GM12864 (cell line): ENCODE measurements at places on chromosomes 3 and 15.

GRCh38 chr3:193982258-193982659 is 153.7 kb upstream of the HES1 start:
- DNase-seq, result no peak

DNA sequence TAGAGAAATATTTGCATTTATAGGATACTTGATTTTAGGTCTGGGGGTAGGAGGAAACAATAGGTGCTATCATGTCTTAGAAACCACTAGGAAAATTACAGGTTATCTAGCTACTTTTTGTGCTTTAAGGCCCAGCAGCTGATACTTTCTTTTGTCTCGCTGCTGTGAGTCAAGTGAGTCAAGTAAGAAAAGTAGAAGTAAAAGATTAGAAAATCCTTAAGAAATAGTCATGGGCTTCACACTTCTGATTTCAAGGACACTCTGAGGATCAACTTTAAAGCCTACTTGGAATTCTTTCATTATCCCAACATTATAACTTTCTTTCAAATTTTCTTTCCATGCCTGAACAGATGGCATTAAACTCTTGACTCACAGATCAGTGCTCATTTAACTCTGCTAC is 95.2 kb upstream of the RBMS3 start:
- DNase-seq, result no peak

DNA sequence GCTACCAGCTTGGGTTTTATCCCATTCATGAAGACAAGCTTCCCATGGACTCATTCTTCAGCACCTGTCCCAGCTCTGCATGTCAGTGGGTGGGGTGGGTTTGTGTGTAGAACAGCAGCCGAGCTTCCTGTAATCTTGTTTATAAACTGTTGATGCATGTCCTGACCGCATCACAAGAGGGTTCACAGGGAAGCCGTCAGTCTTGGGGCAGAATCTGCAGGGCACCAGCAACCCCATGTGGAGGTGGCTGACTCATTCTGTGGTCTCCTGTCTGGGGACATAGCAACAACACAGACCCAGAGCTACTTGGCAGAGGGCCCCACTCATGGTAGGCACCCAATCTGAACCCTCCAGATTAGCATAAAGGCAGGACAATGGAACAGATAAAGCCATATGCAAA is 35.6 kb downstream of the DAPK2 start:
- peak; percentile 90 for DNase-seq

GRCh38 chr15:78291698-78292097 is 7.7 kb downstream of the SKIC8 start:
- no peak for DNase-seq

- no peak for DNase-seq
These were observed 156.0 kb upstream of the MCTP2 start for GRCh38 chr15:94075349-94075748.

DNA sequence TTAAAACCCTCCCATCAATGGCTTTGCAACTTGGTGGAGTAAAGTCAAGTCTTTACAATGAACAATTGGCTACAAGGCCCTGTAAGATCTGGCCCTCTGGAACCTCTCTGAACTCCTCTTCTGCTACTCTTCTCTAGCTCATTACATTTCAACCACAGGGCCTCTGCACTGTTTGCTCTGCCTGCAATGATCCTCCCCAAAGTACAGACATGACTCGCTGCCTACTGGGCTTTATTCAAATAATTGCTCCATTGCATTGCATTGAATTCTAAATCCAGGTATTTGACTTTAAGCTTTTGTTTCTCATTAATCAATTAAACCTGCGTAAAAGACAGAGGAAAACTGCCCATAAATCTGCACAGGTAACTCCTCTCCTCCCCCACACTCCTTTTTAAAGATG is 96.7 kb downstream of the CD47 start:
- DNase-seq, result no peak

DNA sequence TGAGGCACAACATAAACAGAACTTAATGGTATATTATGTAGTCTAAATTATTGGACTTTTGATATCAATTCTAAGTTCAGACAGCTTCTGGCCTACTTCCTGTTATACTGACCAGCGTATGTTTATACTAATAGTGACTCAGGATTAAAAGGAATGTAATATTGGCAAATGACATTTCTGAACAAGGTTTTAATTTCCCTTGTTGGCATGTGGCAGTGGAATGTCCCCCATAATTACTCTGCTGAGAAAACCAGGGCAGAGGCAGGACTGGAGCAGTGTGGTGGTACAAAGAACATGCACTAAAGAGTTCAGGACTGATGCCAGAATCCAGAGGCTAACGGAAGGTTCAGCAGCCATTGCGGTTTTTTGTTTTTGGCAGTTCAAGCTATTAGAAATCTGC is 184.0 kb downstream of the KCNAB1 start:
- DNase-seq, result no peak

DNA sequence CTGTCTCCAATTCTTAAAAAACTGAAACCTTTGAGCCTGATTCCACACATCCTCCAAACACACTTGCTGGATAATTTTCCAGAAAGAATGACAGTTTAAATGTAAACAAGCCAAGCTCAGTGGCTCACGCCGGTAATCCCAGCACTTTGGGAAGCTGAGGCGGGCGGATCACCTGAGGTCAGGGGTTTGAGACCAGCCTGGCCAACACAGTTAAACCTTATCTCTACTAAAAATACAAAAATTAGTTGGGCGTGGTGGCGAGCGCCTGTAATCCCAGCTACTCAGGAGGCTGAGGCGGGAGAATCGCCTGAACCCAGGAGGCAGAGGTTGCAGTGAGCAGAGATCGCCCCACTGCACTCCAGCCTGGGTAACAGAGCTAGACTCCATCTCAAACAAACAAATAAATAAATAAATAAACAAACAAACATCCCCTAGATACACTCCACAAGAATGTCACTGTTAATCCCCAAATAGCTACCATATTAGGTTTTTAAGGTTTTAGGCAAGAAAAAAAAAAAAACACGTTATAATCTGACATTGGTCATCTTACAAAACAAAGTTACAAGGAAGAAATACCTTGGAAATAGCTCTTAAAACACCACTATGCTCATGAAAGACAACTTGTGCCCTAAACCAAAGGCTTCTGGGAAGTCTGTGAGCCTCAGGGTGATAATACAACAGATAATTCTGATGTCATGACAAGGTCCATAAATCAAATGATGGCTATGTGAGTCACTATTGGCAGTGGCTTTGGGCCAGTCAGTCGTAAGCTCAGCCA is 13.2 kb downstream of the TNIK start:
- no peak for DNase-seq
